Effector CD4-positive, alpha-beta T cell (primary cell): ENCODE measurements at places on chromosomes 12 and 14.
A peak's percentile ranks its signal among the peaks of the same experiment; 100 is the strongest.

- DNase-seq = no peak
Measured at GRCh38 chr14:35927727-35928126, 101.6 kb downstream of the BRMS1L start.

- DNase-seq = no peak
Measured at GRCh38 chr12:132238884-132239283, 90.5 kb downstream of the GALNT9 start.

DNA sequence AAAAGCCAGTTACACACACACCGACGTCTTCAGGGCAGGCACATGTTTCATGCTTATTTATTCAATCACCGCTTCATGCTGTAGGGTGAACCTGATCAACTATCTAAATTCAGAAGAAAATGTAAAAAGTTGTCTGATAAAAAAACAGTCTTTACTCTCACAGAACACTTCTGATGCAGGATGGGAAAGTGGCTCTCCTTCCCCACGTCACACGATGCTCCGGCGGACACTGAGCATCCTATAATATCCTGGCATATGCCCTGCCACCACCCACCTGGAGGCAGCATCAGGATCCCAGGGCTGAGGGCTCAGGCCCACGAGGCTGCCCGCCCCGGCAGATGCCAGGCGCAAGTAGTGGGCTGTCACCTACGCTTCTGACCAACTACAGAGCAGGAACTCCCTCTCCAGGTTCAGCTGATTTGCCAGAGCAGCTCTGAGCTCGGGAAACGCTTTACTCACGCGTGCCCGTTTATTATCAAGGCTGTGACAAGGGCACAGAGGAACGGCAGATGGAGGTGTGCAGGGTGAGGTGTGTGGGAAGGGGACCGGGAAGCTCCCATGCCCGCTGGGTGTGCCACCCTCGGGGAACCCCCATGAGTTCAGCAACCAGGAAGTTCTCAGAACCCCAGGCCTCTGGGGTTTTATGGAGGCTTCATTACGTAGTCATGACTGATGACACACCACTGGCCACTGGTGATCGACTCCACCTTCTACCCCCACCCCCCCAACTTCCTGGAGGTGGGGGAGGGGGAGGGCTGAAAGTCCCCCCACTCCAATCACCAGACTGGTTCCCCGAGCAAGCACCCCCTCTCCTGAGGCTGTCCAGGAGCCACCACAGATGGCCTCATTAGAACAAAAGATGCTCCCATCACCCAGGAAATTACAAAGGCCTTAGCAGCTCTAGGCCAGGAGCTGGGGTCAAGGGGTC is 32.1 kb downstream of the SLC15A4 start:
- no peak for DNase-seq

DNA sequence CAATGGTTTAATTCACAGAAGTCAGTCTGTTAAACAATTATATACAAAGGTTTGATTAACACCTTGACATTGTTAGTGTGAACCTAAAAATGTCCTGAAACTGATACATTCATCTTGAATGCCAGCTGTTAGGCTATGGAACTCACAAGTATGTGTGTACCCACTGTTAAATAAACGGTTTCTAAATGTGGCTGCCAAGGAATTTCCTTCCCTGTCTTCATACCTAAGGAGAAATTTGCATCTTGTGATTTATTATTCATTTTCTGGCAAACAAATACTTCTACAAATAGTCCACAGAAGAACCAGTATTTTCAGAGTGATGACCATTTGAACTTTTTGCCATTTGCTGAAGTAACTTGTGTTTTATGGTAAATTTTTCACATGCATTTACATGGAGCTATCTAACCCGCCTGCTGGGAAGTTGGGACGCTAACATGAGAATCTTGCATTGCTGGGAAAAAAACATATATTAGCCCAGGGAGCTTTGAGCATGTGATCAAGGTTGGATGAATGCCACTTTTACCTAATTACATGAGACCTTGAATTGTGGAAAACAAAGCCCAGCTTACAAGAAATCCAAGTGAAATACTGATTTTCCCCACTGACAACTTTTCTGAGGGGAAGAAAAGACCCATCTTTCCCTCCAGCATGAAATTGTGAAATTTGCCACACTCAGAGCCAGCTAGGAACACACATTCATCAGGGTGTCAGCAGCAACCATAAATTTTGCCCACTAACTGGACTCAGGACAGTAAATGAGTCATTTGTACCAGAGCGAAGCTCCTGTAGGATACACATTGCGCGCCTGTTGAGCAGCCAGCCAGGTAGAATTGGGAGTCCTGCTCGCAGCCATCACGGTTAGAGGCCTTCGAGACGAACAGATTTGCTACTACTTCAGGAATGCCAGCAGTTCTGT is 118.0 kb downstream of the KICS2 start:
- DNase-seq = no peak

GRCh38 chr12:128818065-128819022 is 5.4 kb downstream of the SLC15A4 start:
- no peak for DNase-seq

- DNase-seq = no peak
Measured at GRCh38 chr12:50556273-50556672, 51.5 kb downstream of the DIP2B start.

DNA sequence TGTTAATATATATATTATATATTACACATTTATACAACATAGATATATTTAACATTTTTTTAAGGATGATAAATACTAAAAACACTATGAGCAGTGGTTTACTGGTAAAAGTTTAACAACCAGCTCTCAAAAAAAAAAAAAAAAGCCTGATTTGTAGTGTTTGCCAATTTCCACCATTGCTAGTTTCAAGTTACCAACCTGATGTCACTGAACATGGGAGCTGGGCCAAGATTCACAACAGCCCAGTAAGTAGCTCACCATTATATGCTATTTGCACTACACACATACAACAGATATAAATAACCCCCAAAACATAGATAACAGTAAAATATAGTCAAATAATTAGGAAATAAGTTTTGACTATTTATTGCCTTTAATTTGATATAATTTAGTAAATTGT is 28.9 kb upstream of the TMX1 start:
- no peak for DNase-seq

DNA sequence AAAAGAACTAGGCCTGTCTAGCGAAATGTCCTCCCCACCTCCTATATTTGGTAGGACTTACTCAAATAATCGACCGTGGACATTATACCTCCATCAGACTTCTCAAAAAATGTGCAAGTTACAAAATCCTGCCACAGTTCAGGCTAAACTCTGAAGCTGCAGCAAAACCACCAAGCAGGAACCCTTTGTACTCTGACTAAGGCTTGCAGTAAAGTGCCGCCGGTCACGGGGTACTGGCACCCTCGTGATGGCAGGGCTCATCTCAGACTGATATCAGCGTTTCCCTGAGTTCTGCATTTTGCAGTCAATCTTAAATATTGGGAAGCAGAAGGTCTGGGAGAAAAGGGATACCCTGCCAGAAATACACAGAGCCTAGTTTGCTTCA is 17.1 kb downstream of the SLC11A2 start:
- peak; percentile 38 for DNase-seq

GRCh38 chr14:70842851-70843462 is 33.6 kb upstream of the MAP3K9 start:
- no peak for DNase-seq

DNA sequence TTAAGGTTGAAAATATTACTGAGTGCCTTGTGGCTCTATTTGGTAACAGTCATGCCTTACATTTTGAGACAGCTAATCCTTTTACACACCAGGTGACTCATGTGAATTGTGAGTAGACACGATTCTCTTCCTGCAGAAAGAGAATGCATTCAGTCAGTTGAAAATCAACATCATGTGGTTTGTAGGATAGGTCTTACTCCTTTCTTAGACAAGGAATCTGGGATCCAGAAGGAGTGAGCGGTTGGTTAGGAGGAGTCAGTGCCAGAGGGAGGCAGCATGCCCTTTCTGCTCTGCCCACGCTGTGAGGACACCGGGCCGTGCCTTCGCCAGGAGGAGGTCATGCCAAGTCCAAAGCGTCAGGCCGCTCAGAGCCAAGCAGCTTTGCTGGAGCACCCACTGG is 47.6 kb downstream of the TRAF3 start:
- DNase-seq = no peak

GRCh38 chr12:72676556-72676955 is 404.4 kb downstream of the TRHDE start:
- no peak for DNase-seq

GRCh38 chr14:70789961-70790360 is 19.4 kb downstream of the MAP3K9 start:
- DNase-seq = no peak

GRCh38 chr12:4281173-4281654 is 7.7 kb downstream of the CCND2 start:
- DNase-seq = no peak

DNA sequence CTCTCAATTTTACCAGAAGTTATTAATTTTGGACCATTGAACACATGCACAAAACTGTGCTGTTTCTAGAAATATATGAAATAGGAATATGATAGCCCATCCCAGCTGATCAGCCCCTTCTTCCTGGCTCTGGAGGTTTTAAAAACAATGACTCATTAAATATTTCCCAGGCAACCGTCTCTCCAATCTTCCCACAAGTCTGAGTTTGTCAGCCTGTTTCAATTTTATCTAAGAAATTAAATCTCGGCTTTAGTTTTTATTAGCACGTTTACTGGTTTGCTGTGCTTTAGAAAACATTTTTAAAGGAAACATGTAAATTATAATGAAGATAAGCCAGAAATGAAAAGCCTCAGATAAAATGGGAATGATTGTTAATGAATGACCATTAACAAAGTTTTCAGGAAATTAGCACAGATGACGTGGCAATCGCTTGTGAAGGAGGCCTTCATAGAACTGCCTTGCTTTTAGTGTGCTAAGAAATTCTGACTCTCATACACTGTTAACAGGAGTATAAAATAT is 89.3 kb upstream of the RAP1B start:
- no peak for DNase-seq

DNA sequence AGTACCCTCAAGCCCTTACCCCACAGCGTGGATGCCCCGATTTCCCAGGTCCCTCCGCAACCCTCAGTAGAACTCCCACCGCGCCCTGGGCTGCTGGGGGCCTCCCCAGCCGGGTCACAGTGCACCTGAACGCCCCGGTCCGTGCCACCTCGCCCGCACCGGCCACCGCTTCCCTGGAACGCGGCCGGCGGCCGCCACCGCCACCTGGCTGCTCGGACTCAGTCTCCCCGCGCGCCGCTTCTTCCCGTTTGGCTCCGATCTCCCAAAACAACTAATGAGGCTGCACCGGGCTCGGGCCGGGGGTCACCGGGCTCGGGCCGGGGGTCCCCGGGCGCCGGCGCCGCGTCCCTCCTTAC is 1.0 kb downstream of the ITPK1 start:
- DNase-seq = no peak

GRCh38 chr12:54463484-54463883 is 9.9 kb downstream of the GTSF1 start:
- DNase-seq = no peak

DNA sequence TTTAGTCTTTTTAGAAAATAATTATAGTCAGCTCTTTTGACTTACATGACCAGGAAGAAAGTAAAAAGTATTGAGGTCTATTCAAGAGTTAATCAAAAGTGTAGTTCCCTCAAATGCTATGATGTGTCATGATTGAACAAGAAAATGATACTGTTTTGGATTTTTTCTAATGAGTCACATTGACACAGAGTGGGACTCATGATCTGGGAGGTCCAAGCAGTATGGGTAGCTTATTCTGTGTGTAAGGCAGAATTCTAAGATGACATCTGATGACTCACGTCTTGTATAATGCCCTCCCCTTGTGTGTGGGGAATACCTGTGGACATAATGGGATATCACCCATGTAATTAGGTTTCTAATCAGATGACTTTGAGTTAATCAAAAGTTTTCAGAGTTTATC is 178.1 kb upstream of the DDHD1 start:
- DNase-seq = no peak

- DNase-seq = no peak
Measured at GRCh38 chr12:104353012-104353981, 49.8 kb downstream of the EID3 start.

DNA sequence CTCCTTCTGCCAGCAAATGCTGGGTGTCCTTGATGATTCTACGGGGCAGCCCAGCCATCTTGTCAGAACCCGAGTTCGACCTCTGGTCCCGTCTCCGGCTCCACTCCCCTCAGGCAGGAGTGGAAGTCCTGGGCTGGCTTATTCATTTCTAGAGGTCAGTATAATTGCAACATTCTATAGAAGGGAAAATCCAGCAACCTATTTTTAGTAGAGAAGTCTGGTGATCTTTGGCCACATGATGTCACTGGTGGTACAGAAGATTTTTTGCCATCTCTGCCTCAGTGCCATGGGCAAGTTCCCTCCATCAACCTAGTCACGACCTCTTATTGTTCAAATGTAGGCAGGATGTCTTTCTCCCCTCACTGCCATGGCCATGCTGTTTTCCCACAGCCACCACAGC is 22.4 kb downstream of the OR10G2 start:
- DNase-seq = no peak

- DNase-seq = no peak
Measured at GRCh38 chr12:105805730-105806399, 332.9 kb downstream of the NUAK1 start.

DNA sequence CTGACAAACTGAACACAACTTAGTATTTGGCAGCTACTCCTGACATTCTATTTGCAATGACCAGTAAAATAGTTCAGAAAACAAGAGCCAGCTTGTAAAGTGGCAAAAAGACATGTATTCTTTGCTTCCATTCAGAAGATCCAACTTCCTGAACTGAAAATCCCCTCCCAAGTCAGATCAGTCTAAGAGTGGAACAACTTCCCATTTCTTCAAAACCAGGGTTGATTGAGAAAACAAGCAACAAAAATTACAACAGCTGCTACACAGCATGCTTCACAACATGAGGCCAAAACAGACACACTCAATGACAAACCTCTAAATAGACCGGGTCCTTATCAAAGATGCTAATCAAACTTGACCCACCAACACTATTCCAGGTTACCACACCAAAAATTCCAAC is 40.3 kb downstream of the CIT start:
- no peak for DNase-seq

DNA sequence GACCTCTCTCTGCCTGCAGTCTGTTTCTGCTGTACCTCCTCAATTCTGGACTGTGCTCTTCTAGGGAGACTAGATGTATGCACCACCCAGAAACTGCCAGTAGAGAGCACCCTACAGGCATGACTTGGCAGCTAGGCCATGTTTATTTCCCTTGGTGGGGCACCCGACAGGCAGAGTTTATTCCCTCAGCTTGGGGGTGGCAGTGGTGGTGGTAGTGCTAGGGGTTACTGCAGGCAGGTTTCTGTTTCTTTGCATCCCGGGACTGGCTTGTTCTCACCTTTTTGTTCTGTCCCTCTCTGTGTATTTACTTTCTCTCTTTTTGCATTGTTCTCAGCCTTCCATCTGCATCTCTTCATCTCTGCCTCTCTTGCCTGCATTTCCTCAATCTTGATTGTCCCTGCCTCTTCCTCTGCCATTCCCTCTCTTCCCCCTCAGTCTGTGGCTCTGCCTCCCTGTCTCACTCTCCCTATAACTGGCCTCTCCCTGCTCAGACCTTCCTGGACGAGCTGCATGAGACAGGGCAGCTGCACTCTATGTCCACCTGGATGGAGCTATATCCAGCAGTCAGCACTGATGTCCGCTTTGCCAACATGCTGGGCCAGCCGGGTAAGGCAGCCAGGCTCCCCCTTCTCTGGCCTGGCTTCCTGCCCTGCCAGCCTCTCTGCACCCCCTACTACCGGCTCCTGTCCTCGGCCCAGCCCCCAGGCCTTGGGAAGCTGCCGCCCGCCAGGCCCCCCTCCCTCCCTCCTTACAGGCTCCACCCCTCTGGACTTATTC is 13.8 kb downstream of the PRPF40B start:
- peak; percentile 42 for DNase-seq
